Type B pancreatic cell (in vitro differentiated cells): ENCODE measurements at places on chromosomes 5 and 9.
A peak's percentile ranks its signal among the peaks of the same experiment; 100 is the strongest.

- no peak for DNase-seq
Measured at GRCh38 chr9:82513242-82513751, 524.7 kb downstream of the SPATA31D1 start.

DNA sequence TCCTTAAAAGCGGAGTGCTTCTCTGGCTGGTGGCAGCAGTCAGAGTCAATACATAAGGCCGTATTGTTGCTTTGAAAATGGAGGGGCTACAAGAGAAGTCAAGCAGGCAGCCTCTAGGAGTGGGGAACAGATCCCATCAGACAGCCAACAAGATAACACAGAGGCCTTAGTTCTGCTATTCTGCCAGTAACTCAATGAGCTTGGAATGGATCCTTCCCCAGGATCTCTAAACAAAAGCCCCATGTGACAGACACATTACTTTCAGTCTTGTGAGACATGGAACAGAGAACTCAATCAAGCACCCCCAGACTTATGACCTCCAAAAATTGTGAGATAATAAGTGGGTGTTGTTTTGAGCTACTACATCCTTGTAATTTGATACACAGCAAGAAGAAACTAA is 158.6 kb downstream of the RFX3 start:
- no peak for DNase-seq

DNA sequence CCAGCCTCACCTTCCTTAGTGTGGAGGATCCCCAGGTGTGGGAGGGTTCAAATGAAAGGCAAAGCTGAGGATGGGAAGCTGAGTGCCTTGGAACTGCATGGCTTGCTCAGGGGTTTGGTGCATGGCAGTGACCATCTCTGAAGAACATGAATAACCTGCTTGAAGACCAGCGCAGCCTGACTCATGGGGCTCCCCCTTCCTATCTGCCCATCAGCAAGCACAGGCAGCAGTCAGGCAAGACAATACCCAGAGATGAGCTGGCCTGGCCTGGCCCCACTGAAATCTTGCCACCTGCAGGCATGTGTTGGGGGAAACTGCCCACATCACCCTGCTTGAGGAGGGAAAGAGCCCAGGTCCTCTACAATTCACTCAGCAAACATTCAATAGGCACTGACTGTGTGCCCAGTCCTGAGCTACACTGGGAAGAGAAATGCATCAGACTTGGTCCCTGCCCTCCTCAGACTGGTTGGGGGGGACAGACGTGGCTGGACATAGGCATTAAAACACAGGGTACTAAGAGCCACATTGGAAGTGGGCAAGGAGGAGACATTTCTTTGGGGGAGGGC is 105.0 kb upstream of the ALDH1B1 start:
- peak; percentile 51 for DNase-seq

- DNase-seq: no peak
Measured at GRCh38 chr5:157215514-157216167, 35.0 kb downstream of the ITK start.

DNA sequence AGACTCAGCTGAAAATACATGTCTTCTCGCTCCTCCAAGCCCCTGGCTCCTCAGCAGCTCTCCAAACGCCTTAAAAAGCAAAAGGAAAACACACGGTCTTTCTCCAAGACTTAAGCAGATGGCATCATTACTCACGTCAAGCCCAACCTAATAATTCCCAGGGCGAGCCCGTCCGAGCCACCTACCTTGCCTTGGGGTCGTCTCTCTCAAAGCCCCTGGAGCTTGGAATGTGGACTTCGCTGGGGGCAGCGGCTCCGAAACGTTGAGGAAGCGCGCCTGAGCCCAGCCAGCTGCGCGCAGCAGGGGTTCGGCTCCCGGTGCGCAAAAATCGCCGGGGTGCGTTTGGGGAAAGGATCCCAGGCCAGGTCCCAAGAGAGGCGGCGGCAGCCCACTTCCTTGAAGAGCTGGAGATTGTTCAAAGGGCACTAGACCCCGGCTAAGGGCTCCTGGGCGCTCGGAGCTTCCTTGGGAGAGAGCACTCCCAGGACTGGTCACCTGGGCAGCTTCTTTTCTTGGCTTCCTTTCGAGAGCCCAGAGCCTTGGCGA is 395 bp downstream of the DRD1 start:
- no peak for DNase-seq

DNA sequence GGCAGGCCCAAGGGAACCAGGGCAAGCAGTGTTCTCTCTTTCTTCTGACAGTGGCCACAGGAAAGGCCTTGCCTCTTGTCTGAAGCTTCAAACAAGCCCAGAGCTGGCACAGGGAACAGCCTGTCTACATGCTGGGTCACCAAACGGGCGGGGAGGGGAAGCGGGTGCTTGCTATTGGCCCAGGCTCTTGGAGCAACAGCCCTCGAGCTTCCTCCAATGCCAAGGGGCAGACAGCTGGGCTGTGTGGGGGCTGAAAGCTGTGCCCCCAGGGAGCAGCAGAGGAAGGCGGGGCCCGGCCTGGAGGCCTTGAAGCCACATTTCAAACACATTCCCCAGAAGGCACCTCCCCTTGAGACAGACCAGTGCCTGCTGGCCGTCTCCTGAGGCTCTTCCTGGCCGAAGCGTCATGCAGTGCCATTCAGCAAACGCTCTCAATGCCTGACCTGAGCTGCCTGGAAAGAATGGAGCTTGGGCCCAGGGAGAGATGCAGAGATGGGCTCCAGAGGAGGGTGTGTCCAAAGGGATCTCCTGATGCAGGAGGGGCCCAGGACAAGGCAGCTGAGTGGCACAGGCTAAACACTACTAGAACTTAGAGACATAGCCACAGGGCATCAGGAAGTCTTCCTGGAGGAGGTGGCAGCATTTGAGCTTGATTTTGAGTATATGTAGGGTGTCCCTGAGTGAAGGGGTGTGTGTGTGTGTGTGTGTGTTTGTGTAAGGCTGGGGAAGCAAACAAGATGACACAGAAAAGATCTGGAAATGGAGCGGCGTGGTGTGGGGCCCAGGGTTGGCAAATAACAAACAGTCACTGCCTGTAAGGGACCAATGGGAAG is 2.5 kb downstream of the FIBCD1 start:
- no peak for DNase-seq

- DNase-seq: no peak
Measured at GRCh38 chr5:137176126-137176525, 323.0 kb downstream of the SPOCK1 start.

DNA sequence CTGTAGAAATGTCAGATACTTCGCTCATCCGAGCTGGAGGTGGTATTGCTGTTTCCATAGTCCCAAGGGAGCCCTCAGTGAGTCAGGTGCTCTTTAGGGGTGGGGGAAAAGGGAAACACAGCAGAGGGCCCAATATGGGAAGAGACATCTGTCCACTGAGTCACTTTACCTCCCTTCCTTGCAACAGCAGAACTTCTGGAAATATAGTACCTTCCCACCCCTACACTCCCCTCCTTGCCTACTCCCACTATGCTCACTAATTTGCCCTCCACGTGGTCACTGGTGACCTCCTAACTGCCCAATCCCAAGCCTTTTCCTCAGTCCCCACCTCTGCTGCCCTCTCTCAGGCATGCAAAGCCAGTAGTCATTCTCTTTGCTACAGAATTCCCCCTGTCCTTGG is 1.9 kb downstream of the HK3 start:
- no peak for DNase-seq

DNA sequence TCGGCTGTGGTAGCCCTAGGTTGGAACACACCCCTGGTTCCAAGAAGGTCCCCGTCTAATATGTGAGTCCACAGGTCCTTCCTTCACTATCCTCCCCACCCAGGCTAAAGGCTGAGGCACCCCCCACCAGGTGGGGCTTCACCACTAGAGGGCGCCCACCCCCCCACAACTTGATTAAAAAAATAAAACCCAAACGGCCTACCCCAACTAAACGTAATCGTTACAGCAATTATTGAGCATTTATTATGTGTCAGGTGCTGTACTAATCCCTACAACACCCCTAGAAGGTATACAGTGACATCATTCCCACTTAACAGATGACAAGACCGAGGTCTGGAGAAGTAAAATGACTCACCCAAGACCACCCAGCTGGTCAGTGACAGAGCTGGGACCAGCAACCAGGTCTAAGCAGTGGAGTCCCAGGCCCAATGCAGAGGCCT is 65.0 kb downstream of the FGF18 start:
- no peak for DNase-seq

DNA sequence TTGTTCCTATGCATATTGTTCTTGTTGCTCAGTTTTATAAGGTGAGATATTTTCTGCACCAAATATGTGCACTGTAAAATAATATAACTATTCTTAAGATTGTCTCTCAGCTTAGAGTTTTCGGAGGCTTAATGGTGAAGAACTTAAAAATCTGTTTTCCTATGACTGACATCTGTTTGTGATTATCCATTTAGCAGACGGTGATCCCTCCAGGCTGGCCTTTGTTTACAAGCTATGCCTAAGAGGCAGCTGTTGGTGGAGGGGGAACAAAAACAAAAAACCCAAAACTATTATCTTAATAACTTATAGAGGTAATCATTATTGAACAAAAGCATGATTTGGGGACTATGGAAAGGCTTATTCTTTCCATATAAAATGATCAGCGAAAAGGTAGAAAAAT is 658 bp downstream of the PDCD1LG2 start:
- no peak for DNase-seq

GRCh38 chr9:126417684-126418083 is 91.1 kb downstream of the MVB12B start:
- no peak for DNase-seq
